ENCODE measurements at places on chromosomes 7 and 10.
A peak's percentile ranks its signal among the peaks of the same experiment; 100 is the strongest.

- DNase-seq, result no peak
These were observed 785 bp downstream of the WDR86 start for GRCh38 chr7:151408839-151409666.

DNA sequence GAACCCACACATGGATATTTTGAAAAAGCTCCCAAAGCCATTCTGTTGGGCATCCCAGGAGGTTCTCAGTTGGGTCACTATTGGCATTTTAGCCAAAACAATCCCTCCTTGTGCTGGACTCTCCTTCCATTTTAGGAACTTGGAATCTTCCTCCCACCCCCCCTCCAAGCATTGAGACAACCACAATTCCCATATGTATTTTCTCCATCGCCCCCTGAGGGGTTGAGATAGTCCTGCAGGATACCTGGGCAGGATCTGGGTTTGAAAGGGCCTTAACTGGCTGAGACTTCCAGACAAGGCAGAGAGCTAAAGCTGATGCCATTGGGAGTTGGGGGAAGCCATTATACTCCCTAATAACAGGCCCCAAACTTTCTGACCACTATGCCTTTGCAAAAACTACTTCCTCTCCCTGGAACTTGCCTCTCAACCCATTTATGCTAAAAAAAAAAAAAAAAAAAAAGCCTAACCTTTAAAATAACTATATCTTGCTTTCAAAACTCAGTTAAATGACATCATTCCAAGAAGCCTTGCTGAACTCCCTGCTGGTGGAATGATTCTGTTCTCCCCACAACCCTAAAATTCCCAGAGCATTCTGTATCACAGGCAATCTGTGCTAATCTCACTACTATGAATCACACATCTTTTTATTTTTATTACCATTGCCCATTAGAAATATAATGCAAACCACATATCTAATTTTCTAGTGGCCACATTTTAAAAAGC is 77.5 kb upstream of the PDE1C start:
- no peak for DNase-seq

DNA sequence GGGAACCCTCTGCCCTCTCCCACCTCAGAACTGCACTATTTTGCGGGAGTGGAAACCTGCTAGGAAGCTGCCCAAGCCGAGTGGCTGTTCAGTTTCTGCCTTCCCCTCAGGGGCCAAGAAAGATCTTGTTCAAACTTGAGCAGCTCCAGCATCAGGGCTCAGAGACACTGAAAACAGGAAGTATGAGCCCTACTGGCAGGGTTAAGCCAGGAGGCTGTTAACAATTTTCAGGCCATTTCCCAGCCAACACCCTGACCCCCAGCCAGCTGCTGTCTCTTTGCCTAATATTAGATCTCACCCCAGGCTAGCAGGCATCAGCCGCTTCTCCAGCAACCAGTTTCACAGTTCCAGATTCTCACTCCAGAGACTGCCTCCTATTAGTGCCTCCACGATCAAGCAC is 9.2 kb downstream of the PLAU start:
- DNase-seq, result no peak

DNA sequence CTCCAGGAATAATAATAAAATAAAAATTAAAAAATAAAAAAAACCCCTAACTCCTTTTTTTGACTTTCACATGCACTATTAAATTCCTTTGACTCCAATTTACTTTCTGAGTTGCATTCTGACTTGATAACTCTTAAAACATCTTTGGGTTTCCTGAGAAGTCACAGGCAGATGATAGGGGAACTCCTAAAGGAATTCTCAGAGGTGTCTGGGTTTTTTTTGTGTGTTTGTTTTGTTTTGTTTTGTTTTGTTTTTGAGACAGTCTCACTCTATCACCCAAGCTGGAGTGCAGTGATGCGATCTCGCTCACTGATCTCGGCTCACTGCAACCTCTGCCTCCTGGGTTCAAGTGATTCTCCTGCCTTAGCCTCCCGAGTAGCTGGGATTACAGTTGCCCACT is 52.7 kb upstream of the APBB1IP start:
- DNase-seq, result no peak

DNA sequence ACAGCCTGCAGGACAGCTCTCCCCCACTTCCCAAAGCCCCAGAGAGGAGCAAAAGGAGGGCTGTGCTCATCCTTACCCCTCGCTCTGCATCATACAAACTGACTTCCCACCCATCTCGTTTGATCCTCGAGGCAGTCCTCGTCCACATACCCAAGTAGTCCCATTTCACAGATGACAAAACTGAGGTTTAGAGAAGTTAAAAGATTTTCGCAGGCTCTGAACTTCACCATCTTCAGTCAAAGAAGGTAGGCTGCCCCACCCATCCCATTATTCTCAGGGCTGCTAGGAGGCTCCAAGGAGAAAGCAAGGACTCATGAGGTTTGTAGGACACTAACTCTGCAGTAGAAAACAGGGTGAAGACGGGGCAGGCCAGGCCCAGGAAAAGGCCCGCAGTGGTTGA is 147.1 kb downstream of the SLIT1 start:
- no peak for DNase-seq

- no peak for DNase-seq
These were observed 10.5 kb upstream of the GUSB start for GRCh38 chr7:65992526-65992925.

- DNase-seq, result no peak
These were observed 678.7 kb downstream of the SDK1 start for GRCh38 chr7:3979611-3980299.

DNA sequence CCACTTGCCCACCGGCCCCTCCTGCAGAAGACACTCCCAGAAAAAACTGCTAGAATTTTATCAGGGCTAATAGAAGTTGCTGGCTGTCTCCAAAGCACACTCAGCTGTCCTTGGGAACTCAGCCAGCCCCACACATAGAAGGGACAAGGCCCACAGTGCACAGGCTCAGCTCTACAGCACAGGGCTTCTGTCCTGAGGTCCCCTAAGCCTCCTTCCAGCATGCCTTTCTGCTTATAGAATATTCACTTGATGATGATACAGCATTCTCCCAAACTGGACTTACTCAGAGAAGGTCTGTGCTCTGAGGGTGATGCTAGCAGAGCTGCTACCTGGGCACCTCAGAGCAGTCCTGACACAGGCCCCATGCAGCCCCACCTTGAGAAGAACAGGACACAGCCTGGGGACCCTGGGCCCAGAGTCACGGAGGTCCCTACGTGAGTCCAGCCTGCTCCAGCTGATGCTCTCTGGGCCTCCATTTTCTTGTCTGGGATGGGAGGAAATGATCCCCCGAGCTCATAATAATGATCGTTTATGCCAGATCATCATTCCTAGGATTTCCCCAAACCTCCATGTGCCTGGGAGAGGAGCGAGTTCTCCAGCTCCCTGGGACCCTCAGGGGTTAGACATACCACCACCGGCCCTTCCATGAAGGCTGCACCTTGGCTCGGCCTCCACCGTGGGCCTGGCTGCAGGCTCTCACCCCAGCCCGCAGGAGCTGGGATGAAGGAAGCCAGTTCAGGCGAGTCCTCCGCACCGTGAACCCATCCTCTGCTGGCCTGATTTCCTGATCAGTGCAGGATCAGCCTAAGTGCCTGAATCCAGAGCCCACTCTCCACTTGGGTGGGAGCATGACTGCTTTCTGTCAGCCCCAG is 145.6 kb downstream of the ZNF248 start:
- DNase-seq, result no peak

DNA sequence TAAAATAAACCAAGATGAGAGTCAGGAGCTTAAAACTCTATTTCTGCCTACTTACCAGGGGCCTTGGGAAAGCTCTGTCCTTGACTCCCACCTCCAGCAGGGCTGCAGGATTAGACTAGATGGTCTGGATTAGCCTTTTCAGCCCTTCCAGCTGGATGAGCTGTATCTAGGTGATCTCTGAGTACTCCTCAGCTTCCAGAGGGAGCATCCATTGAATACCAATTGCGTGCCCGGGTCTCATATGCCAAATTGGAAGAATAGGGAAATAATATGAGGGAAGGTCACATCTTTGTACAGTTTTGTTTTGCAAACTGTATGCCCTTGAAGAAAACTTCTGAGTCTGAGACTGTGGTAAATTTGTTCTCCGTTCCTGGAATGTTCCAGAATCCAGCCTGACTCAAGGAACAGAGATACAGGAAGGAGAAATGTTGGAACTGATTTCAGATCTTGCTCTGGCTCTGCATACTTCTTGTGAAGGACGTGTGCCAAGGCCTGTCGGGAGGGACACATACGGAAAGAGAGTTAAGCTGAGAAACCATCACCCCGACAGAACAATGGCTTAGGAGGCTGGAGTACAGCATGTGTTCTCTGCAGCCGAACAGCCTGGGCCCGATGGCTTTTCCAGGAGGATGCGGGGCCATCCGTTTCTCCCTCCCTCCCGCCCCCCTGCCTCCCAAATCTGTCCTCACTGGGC is 44.9 kb downstream of the MINDY4 start:
- DNase-seq, result no peak

DNA sequence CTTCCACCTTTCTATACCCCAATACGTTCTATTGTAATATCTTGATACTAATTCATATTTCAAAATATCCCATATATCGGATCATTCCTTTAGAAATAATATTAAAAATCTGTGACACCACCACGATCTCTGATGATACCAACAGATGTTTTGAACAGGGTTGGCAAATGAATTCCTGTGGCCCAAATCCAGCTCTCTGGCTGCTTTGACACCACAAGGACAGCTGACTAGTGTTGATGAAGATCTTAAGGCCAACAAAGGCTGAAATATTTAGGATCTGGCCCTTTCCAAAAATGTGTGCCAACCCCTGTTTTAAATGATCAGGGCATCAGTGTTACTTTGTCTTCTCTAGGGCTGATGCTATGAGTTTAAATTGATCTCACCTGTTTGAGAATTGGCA is 380.7 kb upstream of the PFKP start:
- no peak for DNase-seq

DNA sequence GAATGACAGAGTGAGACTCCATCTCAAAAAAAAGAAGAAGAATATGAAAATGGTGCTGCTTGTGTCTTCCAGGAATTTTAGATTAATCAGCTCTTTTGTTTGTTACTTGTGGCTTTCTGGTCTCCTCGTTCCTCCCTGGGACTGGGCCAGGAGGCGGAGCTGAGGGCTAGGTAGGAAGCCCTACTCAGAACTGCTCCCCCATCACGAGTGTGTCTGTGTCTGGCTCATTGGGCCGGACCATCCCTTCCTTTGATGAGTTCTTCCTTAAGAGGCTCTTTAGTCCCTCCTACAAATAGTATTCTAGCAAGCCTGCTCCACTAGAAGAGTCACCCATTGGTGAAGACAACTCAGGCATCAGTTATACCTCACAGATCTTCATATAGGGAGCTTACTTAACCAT is 56.8 kb upstream of the YAE1 start:
- no peak for DNase-seq

- DNase-seq, result no peak
These were observed 19.1 kb downstream of the AUTS2 start for GRCh38 chr7:69617364-69617763.

- DNase-seq, result no peak
These were observed 9.9 kb downstream of the TWIST1 start for GRCh38 chr7:19107356-19108146.

- no peak for DNase-seq
These were observed 133.4 kb downstream of the PRKAG2 start for GRCh38 chr7:151743481-151743983.

- DNase-seq, result no peak
These were observed 499.1 kb downstream of the ACTR3B start for GRCh38 chr7:153258686-153259085.

- no peak for DNase-seq
These were observed at the start of gene ADAMTS14 for GRCh38 chr10:70672165-70673042. TSS of gene ADAMTS14 (plus strand) at chr10:70672506. CDS start at chr10:70672803, 297 bp downstream.

DNA sequence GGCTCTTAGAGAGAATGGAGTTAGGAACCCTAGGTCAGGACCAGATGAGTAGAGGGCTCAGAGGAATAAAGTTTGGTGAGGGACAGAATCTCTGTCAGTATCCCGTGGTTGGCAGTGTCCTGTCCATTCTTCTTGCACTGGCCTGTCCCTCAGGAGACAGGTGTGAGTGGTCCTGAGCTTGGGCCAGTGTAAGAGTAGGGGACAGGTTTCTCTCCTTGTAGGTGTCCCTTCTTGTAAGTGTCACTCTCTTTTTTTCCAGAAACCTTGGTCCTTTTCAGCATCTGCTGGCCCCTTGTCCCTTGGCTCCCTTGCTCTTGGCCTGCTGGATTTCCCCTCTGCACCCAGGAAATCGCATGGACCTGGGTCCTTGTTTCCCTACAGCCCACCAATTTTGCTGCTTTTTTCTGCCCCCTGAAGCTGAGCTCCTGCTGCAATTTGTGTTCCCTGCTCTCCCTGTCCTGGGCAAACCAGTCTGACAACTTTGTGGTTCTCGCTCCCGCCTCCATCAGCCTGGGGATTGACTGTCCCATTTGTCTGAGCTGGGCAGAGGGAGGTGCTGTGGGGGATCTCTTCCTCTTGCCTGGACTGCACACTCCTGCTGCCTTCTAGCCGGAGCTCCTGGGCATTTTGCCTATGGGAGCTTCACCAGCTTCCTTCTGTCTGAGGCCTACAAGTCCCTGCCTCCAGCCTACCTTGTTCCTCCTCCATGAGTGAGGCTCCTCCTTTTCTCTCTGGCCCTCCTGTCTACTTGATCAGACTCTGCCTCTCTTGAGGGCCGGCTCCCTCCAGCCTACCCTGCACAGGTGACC is 6.5 kb downstream of the TSPAN14 start:
- no peak for DNase-seq

DNA sequence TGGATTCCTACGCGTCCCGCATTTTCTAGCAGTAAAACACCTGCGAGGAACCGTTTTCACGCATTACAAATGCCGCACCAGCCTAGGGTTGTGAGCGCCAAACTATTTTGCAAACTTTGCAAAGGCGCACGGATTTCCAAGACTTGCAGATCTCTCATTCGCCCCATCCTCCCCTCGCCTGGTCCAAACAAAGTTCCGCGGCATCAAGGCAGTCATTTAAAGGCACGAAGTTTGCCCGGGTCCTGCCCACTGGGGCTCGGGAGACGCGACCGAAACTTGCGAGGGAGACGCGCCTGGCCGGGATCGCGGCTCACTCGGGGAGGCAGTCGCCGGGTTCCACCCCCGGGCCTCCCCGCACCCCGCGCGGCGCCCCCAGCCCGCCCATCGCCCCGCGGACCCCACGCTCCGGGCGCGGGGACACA is 613 bp downstream of the USP6NL start:
- DNase-seq, result peak; percentile 45
